ENCODE measurements at places on chromosomes 13 and 19.

- DNase-seq, result no peak
Measured at GRCh38 chr13:101512650-101513049, 60.2 kb downstream of the ITGBL1 start.

DNA sequence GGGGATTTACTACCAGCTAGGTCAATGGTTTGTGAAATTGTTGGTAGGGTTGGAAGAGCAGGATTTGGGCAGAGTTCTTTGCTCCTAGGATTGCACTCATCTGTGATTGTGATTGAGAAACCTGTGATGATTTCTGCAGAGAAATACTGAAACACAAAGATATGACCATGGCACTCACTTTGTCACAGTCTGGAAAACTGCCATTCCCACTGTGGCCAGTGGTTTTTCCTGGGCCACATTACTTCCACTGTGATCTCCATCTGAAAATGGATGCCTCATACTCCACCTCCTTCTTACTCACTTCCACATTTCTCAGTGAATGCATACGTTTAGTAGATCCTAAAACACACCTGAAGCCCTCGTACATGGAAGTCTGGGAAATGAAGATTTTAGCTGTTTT is 593.2 kb downstream of the LMO7 start:
- DNase-seq, result no peak

- DNase-seq, result no peak
Measured at GRCh38 chr13:40271931-40272775, 394.3 kb downstream of the FOXO1 start.

- no peak for DNase-seq
Measured at GRCh38 chr19:5985098-5985783, 7.3 kb upstream of the RANBP3 start.

GRCh38 chr13:106426909-106427308 is 108.6 kb downstream of the EFNB2 start:
- no peak for DNase-seq

DNA sequence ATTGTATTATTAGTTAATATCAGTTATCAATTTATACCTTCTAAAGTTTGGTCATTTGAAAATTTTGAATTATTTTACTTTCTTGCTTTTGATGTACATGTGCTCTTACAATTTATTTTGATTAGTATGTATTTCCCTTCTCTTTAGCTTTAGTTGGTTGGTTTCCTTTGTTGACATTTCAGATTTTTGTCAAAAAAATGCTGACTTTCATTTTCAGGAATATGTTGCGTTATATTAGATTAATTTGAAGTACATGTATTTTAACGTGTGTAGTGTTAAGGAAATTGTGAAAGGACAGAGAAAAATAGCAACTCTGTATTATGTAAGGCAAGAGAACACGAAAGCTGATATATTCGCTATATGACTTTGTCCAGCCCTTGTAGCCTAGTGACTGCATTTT is 342.9 kb upstream of the SLITRK6 start:
- DNase-seq, result no peak

DNA sequence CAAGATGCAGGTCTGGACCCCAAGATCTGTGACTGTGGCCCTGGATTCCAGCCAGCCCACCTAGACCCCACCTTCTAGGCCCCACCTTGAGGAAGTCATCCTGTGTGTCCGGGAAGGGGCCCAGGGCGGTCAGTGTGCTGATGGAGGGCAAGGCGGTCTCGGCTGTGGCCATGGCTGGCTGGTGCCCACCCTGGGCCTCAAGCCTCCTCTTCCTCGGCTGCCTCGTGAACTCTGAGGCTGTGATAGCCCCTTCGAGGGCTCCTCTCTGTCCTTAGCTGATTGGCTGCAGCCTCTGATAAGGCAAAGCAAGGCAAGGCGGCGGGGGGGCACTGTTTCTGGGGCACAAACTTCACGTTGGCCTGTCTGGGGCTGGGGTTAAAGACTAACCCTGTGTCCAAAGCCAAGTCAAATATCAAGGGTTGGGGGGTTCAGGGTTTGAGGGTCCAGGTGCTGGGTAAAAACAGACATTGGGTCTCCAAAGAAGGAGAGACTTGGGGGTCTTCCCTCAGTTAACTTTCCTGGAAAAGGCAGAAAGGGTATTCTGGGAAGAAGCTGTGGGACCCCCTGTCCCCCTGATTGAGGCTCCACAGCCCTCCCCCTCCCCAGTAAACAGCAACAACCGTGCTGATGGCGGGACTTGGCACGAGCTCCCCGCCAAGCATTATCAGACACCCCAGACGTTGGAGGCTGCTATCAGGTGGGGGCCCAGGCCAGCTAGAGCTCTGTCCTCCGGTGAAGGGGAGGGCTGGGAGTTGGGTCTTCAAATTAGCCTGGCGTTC is at the start of gene KLF1:
KLF1 (minus strand) TSS at position 233 of the 779 bp plus-strand sequence; CDS start at position 172, 61 bp downstream.
- DNase-seq, result no peak

DNA sequence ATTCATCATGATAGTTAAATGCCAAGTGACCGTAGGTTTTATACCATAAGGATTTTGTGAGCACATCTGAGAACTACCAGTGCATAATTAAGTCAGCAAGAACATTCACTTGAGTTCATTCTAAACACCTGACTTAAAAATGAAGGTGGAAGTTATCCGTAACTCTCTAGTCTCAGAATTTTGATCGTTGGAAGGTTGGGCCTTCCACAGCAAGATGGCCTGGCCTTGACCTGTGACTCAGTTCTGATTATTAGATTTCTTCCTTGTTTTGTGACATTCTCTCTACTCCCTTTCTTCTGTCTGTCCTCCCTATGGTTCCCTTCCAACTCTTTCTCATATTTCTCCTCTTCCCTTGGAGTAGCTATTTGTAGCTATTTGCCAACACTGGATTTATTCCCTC is 20.0 kb upstream of the WDFY2 start:
- no peak for DNase-seq

Measured in CD8-positive, alpha-beta memory T cell (primary cell).